ENCODE measurements at places on chromosomes 6 and 20. TPM values are rescaled to one million over a fixed set of nuclear protein-coding genes. Genes with fewer than 3 reads are reported as not detected.
A peak's percentile ranks its signal among the peaks of the same experiment; 100 is the strongest.

DNA sequence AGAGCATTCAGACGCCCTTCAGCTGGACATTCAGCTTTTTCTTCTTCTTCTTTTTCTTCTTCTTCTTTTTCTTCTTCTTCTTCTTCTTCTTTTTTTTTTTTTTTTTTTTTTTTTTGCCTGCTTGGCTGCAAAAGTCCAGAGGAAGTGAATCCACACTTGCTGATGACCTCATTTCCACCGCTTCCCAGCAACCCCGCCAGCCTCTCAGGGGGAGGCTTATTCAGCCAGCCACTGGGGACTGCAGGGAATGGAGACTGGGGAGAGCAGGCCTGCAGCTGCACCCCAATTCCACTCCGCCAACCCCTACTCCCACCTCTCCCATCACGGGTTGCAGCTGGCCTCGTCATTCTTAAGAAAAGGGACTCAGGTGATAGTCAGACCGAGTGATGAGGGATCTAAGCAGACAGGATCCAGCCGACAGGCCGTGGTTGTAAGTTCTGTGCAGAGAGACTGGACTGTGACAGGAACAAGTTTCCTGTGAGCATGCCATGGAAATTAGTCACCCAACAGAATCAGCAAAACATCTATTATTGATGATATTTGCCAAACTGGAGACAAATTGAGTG is 59.0 kb upstream of the QKI start:
- DNase-seq: no peak

DNA sequence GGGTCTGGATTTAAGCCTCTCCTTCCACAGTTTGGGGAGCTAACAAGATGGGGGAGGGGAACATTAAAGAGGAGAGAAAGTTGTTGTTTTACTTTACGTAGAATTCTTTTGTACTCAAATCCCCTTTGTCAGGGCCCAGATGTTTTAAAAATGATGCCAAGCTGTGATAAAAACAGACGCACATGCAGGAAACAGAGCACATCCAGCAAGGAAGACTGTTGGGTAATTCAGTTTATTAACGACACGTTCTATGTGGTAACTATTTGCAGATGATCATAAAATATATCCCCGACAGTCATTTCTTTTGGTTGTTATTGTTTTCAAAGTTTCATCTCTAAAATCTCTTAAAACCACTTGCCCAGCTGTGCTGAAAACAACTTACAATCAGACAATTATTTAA is 307.0 kb upstream of the PRDM1 start:
- DNase-seq: no peak

DNA sequence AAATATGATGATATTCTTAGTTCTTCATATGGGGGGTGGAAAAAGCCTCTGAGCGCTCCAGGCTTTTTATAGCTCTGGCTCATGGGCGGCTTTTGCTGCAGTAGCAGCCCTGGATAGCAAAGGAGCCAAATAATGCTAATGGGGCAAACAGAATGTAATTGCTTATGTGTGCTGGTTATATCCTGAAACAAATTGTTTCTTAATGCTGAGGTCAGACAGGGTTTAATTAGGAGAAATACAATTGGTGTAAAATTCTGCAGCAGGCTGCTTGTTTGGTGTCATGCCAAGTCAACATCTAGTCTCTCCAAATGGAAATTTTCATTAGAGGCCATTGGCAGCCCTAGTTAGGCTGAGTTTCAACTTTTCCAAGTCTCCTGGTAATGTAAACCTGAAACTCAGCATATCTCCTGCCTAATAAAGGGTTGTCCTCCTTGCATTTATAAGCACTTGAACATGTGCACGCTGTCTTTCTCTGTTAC is 530.1 kb upstream of the NOX3 start:
- no peak for DNase-seq

GRCh38 chr6:98469141-98469540 is 365.2 kb upstream of the POU3F2 start:
- DNase-seq: no peak

GRCh38 chr20:20014659-20015058 is 2.5 kb upstream of the NAA20 start:
- DNase-seq: no peak

- no peak for DNase-seq
Observed at GRCh38 chr6:15989397-15989796, 139.5 kb upstream of the MYLIP start.

- DNase-seq: no peak
Observed at GRCh38 chr6:29521006-29521680, 33.4 kb upstream of the MAS1L start.

DNA sequence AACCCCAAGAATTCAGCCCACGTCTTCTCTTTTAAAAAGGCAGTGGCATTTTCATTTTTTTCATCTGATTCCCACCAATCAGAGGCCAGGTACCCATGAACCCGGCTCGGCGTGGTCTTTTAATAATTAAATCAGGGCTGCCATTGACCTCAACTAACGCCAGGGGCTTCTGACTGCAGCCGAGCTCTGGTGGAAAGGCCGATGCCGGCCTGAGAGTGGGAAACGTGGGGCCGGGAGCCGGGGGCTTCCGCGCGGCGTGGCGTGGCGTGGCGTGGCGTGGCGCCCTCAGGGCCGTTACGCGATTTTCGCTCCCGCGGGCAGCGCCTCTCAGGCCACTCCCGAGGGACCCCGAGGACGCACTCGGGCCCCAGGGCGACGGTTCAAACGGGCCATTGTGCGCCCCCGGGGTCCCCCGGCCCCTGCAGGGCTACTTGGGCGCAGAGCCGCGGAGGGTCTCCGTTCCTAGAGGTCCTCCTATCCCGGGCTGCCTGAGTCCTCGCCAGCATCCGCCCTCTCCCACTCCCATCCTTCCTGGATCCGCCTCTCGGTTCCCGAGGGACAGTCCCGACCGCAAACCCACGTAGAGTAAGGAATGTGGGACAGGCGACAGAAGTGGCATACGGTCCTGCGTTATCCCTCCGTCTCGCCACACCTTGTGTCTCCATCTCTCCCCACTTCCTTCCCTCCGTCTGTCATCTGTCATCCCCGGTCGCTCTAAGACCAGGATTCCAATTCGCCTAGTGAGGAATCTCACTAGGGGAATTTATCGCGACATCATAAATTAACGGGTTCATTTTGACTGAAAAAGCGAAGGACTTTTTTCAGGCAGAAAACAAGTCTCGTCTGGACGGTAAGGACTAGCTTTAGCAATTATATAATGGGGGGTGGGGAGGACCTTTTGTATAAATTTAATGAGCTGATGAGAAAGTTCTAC is 876 bp upstream of the TBPL1 start:
- peak; percentile 53 for DNase-seq

- DNase-seq: no peak
Observed at GRCh38 chr6:153537422-153537821, 406.3 kb upstream of the RGS17 start.

- no peak for DNase-seq
Observed at GRCh38 chr6:84738996-84739865, 25.2 kb downstream of the TBX18 start.

PSORS1C1 gene
- polyA plus RNA-seq: 0.23 TPM

PDE7B gene
- 10.5 TPM for polyA plus RNA-seq

RIPOR3 gene
- 5.5 TPM for polyA plus RNA-seq

EXOC2 gene
- 22.8 TPM for polyA plus RNA-seq

DNPH1 gene
- polyA plus RNA-seq: 91.1 TPM

ANGPT4 gene
- polyA plus RNA-seq: 0.40 TPM

Measured in renal cortex interstitium (tissue), 15 donors.